ENCODE measurements at places on chromosomes 1 and 21. TPM values are rescaled to one million over a fixed set of nuclear protein-coding genes. Genes with fewer than 3 reads are reported as not detected.
A peak's percentile ranks its signal among the peaks of the same experiment; 100 is the strongest.

The C1orf185 gene
- not detected for total RNA-seq

GRCh38 chr1:150012611-150013010, 2.1 kb upstream of the OTUD7B start:
- H3K4me1 ChIP-seq: peaks cover 20% of the 10 kb centered on the region
- no peak overlapping the region for H3K4me3 ChIP-seq
- no peaks in the 10 kb centered on the region for H3K27me3 ChIP-seq
- H3K27ac ChIP-seq: no peak overlapping the region
- no peaks in the 10 kb centered on the region for H3K36me3 ChIP-seq
- no peak for DNase-seq

GRCh38 chr1:93649231-93649630, 32.4 kb downstream of the BCAR3 start:
- H3K4me1 ChIP-seq: no peaks in the 10 kb centered on the region
- no peaks in the 10 kb centered on the region for H3K36me3 ChIP-seq

The IVL gene
- total RNA-seq: not detected

DNA sequence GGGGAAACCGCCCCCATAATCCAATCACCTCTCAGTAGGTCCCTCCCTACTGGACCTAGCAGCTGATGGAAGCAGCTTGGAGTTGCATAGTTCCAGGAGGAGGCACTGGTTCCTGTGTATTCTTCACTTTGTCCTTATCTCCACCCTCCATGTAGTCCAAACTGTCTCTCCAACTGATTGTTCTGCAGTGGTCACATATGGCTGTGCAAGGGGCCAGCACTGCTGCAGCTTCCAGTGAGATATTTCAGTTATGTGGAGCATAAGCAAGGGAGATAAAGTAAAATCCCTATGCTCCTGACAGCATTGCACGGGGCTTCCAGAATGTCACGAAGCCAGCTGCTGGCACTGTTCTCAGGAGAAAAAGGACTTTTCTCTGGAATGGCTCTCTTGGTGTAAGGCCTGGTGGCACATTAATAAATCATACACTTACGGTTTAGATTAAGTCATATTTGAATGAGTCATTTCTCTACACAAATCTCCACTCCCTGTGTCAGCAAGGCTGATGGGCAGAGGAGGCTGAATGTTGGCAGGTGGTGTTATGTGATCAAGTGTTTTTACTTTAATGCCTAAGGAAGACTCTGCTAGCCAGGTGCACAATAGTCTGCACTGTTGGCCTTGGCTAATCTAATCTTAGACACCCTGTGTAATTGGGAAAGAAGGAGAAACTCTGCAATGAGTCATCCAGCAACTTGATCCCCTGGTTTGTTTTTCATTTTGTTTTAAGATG, 93.4 kb downstream of the KCNK1 start:
- no peak overlapping the region for H3K4me3 ChIP-seq
- no peak for DNase-seq
- H3K36me3 ChIP-seq: no peaks in the 10 kb centered on the region
- no peak overlapping the region for H3K27ac ChIP-seq
- no peaks in the 10 kb centered on the region for H3K4me1 ChIP-seq

GRCh38 chr1:222034790-222035189, 292.9 kb upstream of the DUSP10 start:
- H3K27me3 ChIP-seq: no peaks in the 10 kb centered on the region
- no peaks in the 10 kb centered on the region for H3K36me3 ChIP-seq
- no peak for DNase-seq

The DNAJC8 gene
- 71.5 TPM for total RNA-seq

- no peaks in the 10 kb centered on the region for H3K27me3 ChIP-seq
- H3K27ac ChIP-seq: peak overlapping the region; percentile 87
- peaks cover 37% of the 10 kb centered on the region for H3K4me1 ChIP-seq
Measured at GRCh38 chr1:84691122-84691783, 992 bp upstream of the SSX2IP start.

- no peak for DNase-seq
- peaks cover 37% of the 10 kb centered on the region for H3K27me3 ChIP-seq
- H3K36me3 ChIP-seq: no peaks in the 10 kb centered on the region
Measured at GRCh38 chr1:18632783-18633421, 2.3 kb downstream of the PAX7 start.

The PAPPA2 gene
- not detected for total RNA-seq

GRCh38 chr21:38878379-38879179, 72.8 kb downstream of the ETS2 start:
- no peak overlapping the region for H3K4me3 ChIP-seq
- H3K27me3 ChIP-seq: no peaks in the 10 kb centered on the region
- DNase-seq: no peak

The TRIM46 gene
- 8.5 TPM for total RNA-seq

- H3K27ac ChIP-seq: no peak overlapping the region
- H3K27me3 ChIP-seq: no peaks in the 10 kb centered on the region
- no peak overlapping the region for H3K4me3 ChIP-seq
- no peaks in the 10 kb centered on the region for H3K4me1 ChIP-seq
Measured at GRCh38 chr1:81115422-81115821, 685.3 kb upstream of the ADGRL2 start.

- H3K4me3 ChIP-seq: no peak overlapping the region
- DNase-seq: no peak
- H3K4me1 ChIP-seq: no peaks in the 10 kb centered on the region
- H3K36me3 ChIP-seq: no peaks in the 10 kb centered on the region
Measured at GRCh38 chr1:30449003-30449402, 274.4 kb downstream of the MATN1 start.

The S100A11 gene
- total RNA-seq: 239 TPM

GRCh38 chr21:38986406-38986805, 180.7 kb downstream of the ETS2 start:
- no peaks in the 10 kb centered on the region for H3K36me3 ChIP-seq
- no peak for DNase-seq
- H3K27ac ChIP-seq: no peak overlapping the region
- H3K27me3 ChIP-seq: peaks cover 4% of the 10 kb centered on the region
- H3K4me1 ChIP-seq: no peaks in the 10 kb centered on the region

DNA sequence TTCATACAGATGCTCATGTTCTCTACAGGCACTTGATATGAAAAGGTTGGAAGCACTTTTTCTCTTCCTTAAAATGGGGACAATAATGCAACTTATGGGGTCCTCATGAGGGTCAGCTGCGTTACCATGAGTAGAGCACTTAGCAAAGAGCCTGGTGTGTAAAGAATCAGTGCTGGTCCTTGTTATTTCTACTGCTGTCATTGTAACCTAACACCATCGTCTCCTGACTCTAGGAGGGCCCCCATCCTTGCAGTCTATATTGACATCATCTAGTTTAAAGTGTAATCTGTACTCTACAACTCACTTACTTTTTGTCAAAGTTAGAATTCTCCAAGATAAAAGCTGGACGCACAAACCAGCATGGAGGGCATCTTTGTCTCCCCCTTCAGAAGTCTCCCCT, 2.4 kb downstream of the CAPN9 start:
- no peak overlapping the region for H3K27ac ChIP-seq
- H3K27me3 ChIP-seq: no peaks in the 10 kb centered on the region
- no peak overlapping the region for H3K4me3 ChIP-seq
- H3K4me1 ChIP-seq: no peaks in the 10 kb centered on the region
- no peak for DNase-seq

GRCh38 chr21:35210093-35210492, 161.0 kb upstream of the RUNX1 start:
- no peak for DNase-seq
- H3K4me1 ChIP-seq: peaks cover 10% of the 10 kb centered on the region
- H3K27ac ChIP-seq: no peak overlapping the region
- H3K36me3 ChIP-seq: no peaks in the 10 kb centered on the region
- no peak overlapping the region for H3K4me3 ChIP-seq

GRCh38 chr1:227893300-227893948, 54.3 kb downstream of the WNT9A start:
- no peaks in the 10 kb centered on the region for H3K36me3 ChIP-seq
- H3K27ac ChIP-seq: no peak overlapping the region
- peaks cover 3% of the 10 kb centered on the region for H3K4me1 ChIP-seq
- H3K27me3 ChIP-seq: no peaks in the 10 kb centered on the region
- H3K4me3 ChIP-seq: no peak overlapping the region

- H3K27me3 ChIP-seq: no peaks in the 10 kb centered on the region
- H3K4me3 ChIP-seq: no peak overlapping the region
- H3K36me3 ChIP-seq: no peaks in the 10 kb centered on the region
- H3K4me1 ChIP-seq: no peaks in the 10 kb centered on the region
Measured at GRCh38 chr21:19522381-19522780, 1118.8 kb upstream of the TMPRSS15 start.

- H3K27ac ChIP-seq: no peak overlapping the region
- H3K4me1 ChIP-seq: peaks cover 6% of the 10 kb centered on the region
- no peak overlapping the region for H3K4me3 ChIP-seq
- peak; percentile 56 for DNase-seq
- H3K36me3 ChIP-seq: peaks cover 16% of the 10 kb centered on the region
- no peaks in the 10 kb centered on the region for H3K27me3 ChIP-seq
Measured at GRCh38 chr1:6646499-6647148, 22.0 kb downstream of the THAP3 start.

GRCh38 chr1:43999455-43999854, 8.1 kb downstream of the CCDC24 start:
- H3K27me3 ChIP-seq: no peaks in the 10 kb centered on the region
- no peaks in the 10 kb centered on the region for H3K4me1 ChIP-seq
- H3K36me3 ChIP-seq: no peaks in the 10 kb centered on the region
- DNase-seq: no peak
- no peak overlapping the region for H3K4me3 ChIP-seq

GRCh38 chr1:171161431-171161830, 23.7 kb upstream of the FMO2 start:
- no peaks in the 10 kb centered on the region for H3K4me1 ChIP-seq
- no peak overlapping the region for H3K4me3 ChIP-seq
- no peaks in the 10 kb centered on the region for H3K27me3 ChIP-seq
- no peaks in the 10 kb centered on the region for H3K36me3 ChIP-seq
- H3K27ac ChIP-seq: no peak overlapping the region

All from CD4-positive, alpha-beta memory T cell (primary cell).